Spleen (tissue), 13 donors: ENCODE measurements at places on chromosomes 6 and 20.
A peak's percentile ranks its signal among the peaks of the same experiment; 100 is the strongest.

GRCh38 chr6:52420668-52421358, 671 bp downstream of the EFHC1 start:
- peaks cover 29% of the 10 kb centered on the region for H3K4me1 ChIP-seq
- peak overlapping the region; percentile 89 for H3K4me3 ChIP-seq

DNA sequence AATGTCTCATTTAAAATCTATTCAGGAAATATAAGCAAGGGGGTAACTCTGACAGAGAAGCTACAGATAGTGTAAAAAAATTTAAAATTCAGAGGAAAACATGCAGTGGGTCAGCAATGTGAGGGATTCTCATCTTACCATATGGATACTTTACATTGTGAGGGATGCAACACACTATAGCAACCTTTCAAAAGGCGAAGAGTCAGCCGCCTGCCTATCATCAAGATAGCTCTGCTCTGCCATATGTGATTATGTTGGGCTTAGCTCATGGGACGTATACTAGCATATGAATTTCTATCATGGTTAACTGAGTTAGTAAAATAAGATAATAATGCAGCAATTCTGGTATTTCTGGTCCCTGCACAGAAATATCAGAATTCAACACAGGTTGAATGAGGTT, 130.9 kb downstream of the MAP3K7 start:
- H3K4me1 ChIP-seq, result peaks cover 7% of the 10 kb centered on the region
- H3K27me3 ChIP-seq, result no peaks in the 10 kb centered on the region
- H3K27ac ChIP-seq, result no peak overlapping the region
- no peak for DNase-seq

DNA sequence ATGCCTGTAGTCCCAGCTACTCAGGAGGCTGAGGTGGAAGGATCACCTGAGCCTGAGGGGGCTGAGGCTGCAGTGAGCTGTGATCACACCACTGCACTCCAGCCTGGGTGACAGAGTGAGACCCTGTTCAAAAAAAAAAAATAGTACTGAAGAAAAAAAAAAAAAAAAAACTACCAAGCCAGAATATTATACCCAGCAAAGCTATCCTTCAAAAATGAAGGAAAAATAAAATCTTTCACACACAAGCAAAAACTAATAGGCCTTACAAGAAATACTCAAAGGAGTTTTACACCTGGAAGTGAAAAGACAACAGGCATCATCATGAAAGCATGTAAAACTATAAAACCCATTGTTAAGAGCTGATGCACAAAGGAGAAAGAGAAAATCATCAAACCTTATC, 37.5 kb upstream of the SRSF6 start:
- H3K36me3 ChIP-seq, result no peaks in the 10 kb centered on the region
- H3K27ac ChIP-seq, result no peak overlapping the region
- DNase-seq, result no peak

GRCh38 chr20:30811885-30812671, 445.4 kb upstream of the DEFB115 start:
- H3K4me3 ChIP-seq, result no peak overlapping the region
- peak; percentile 87 for DNase-seq
- H3K36me3 ChIP-seq, result no peaks in the 10 kb centered on the region
- H3K27me3 ChIP-seq, result no peaks in the 10 kb centered on the region
- no peaks in the 10 kb centered on the region for H3K4me1 ChIP-seq

- no peak overlapping the region for H3K27ac ChIP-seq
- no peak for DNase-seq
- H3K36me3 ChIP-seq, result peaks cover 100% of the 10 kb centered on the region
- no peak overlapping the region for H3K4me3 ChIP-seq
These were observed 19.3 kb upstream of the EFCAB8 start for GRCh38 chr20:32839227-32839981.

GRCh38 chr6:40163924-40164323, 229.7 kb upstream of the MOCS1 start:
- no peaks in the 10 kb centered on the region for H3K36me3 ChIP-seq
- no peak for DNase-seq
